ENCODE measurements at places on chromosomes 3 and 15.

- no peak for DNase-seq
Observed at GRCh38 chr3:156795890-156796481, 30.2 kb upstream of the LEKR1 start.

DNA sequence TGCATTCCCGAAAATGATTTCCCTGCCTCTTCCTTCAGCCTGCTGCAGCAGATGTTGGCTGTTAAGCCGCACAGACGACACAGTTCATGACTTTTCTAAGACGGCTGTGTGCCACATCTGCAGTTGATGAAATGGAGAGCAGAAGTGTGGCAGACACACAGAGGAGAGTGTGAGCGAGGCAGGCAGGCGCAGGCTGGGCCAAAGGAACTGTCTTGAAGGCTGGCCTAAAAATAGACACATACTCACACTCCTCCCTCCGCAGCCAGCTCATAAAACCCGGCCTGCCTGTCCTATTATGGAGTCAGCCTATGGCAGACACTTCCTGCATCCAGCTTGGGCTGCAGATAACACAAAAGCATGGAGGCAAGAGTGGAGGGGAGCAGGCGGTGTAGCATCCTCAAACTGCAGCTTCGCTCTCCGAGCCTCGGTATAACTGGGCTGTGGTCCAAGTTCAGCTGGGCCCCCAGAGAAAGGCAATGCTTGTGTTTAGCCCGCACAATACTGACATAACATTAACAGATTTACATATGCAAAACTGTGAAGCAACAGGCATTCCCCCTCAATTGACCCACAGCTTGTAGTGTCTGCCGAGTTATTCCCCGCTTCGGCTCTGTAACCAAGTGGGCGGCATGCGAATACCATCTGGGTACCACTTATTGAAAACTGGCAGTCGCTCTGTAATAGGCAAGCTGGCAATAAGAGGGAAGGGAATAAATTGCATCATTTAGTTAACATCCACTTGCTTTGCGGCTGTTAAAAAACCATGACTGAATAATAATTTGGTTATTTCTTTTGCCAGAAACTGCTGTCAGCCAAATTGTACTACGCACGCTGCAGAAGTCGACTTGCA is 40.8 kb downstream of the FOXP1 start:
- no peak for DNase-seq

DNA sequence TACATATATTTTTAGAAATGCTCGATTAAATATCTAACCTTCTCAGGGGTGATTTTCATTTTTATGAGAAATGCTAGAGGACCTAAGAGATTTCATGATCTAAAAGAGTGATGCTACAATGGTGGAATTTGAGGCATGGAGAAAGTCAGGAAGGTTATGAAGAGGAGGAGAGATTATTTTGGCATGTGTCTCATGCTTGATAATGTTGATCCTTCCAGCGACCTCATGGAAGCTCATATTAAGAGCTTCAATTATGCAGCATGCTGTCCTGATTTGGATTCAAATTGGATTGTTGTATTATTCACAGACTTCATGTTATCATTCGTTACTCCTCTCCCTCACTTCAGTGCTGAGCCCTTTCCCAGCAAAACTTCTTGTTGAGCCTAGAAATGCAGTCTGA is 112.5 kb downstream of the RAP2B start:
- DNase-seq: no peak

- no peak for DNase-seq
Observed at GRCh38 chr3:72818092-72818773, 30.0 kb downstream of the SHQ1 start.

GRCh38 chr3:197564097-197564843 is 8.5 kb upstream of the BDH1 start:
- DNase-seq: no peak

DNA sequence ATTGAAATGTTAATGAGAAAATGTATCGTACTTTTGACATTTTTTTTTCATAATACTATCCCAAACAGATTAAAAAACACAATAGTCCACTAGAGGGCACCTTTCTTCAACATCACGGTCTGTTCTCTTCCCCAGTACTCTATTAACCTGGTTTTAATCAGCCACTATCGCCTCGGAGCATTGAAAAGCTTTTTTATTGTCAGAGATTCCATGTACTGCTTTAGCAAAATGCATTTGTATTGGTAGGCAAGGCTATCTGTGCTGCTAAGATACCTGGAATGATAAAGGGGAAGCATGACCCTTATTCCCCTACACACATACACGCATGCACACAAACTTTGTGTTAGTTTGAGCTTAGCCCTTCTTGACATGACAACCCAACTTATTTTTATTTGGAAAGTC is 160.1 kb upstream of the IL12A start:
- DNase-seq: no peak

- no peak for DNase-seq
Observed at GRCh38 chr3:185926445-185926844, 11.4 kb downstream of the TRA2B start.

- no peak for DNase-seq
Observed at GRCh38 chr15:93942269-93942694, 289.1 kb upstream of the MCTP2 start.

DNA sequence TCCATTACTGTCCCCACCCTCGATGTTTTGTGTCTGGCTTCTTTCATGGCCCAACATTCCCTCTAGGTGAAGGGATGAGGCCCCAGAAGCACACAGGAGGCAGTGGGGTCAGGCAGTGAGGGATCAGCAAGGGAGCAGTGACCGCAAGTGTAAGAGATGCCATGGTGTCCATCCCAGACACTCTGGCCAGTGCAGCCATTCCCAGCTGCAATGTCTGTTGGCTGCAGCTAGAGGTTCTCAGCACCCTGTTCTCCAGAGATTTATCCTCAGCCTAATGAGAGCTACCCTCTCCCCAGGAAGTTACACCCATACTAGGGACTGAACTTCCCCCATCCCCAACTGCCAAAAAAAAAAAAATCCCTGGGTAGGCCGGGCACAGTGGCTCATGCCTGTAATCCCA is 40.2 kb downstream of the TRANK1 start:
- no peak for DNase-seq

GRCh38 chr3:57464801-57465200 is 79.3 kb downstream of the DNAH12 start:
- no peak for DNase-seq

DNA sequence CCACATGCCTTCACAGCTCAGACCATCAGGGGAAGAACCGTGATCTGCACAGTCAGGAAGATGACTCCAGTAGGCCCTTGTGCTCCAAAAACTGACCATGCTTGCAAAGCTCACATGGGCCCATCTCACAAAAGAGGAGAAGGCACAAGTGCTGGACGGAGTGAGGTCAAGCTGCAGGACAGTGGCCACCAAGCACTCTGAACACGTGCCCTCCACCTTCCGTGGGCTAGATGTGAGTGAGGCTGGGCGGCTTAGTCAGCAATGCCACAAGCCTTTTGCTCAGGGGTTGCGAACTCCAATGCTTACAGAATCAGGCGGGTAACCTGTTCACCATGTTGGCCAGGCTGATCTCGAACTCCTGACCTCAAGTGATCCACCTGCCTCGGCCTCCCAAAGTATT is 70.9 kb downstream of the SCN5A start:
- no peak for DNase-seq

DNA sequence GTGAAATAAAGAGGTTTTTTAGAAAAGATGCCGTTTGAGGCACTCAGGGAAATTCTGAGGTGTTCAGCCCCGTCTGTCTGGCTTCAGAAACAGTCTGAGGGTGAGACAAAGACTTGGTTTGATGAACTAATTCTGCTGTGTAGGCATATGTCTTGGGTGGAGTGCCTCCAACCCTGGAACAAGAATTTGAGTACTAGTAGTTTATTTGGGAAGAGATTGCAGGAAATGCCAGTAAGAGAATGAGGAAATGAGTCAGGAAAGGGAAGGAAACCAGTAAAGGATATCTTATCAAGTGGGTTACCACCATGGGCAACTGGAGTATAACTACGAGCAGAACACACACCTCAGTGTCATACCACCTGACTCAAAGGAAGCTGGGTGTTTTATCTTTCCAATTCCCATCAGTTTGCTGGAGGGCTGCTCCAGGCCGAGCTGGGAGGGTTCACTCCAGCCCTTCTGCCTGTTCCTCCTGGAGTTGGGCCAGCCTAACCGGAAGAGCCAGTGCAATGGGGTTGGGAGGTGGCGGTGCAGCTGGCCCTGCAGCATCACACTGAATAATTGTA is 75.3 kb downstream of the TGFBR2 start:
- no peak for DNase-seq

- DNase-seq: peak; percentile 69
Observed at GRCh38 chr3:194134757-194135515, 1.0 kb upstream of the HES1 start.

DNA sequence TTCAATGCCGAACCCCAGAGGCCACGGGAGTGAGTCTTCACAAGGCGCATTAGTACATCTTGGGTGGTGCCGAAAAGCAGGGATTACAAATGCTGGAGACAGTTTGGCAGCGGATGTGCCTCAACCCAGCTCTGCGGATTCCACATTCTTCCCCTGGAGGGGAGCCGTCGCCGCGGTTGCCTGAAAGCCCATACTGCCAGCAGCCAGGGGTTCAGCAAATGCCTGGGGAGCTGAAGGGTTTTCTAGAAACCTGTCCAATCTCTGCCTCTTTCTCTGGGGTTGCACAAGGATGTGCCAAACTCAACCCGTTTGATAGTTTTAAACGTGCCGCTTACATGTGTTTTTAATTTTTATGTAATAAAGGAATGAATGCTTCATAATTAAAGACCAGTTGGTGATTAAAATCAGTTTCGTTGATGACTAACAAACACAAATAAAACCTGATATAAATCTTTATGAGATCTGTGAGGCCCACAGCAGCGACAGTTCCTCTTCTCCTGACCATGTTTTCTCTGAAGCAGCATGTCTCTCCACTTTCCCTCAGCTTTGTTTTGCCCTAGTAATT is 74.6 kb upstream of the LEKR1 start:
- no peak for DNase-seq

GRCh38 chr3:152519376-152519775 is 250.6 kb downstream of the MBNL1 start:
- no peak for DNase-seq

DNA sequence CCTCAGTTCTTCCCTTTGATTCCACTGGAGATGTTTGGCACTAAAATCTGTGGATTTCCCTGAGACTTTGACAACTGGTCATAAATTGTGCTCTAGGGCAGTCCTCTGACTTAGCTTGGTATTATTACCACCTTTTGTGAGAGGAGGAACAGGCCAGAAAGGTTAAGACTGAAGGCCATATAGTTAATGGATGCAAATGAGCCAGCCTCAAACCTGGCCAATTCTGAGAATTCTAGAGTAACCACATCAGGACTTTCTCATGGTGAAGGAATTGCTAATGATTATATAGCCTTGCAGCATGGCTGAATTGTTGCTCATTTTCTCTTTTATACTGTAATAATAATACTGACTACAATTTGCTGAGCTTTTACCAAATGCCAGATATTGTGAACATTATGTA is 162.5 kb downstream of the CADPS start:
- no peak for DNase-seq

Data from CD4-positive, alpha-beta T cell treated with Interleukin-15 for 4 hours (primary cell).